ENCODE measurements at places on chromosomes 3 and 15. TPM values are rescaled to one million over a fixed set of nuclear protein-coding genes. Genes with fewer than 3 reads are reported as not detected.

GRCh38 chr3:115651599-115651998, 28.3 kb downstream of the GAP43 start:
- no peak for DNase-seq

DNA sequence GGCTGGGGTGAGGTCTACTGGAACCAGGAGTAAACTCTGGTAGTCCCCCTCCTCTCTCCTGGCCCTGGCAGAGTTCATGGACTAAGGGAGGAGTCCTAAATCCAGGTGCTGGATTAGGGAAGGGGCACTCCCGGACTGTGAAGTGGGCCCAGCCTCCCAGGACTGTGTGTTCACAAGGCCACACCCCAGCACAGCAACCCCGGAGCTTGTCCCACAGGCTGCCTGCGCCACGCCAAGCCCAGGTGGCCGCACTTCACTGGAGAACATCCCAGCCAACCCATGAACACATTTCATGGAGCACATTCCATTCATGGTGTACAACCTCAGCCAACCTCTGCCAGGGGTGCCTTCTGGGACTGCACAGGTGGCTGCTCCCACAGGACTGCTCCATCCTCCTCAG, 8.2 kb downstream of the ARPIN start:
- no peak for DNase-seq

DNA sequence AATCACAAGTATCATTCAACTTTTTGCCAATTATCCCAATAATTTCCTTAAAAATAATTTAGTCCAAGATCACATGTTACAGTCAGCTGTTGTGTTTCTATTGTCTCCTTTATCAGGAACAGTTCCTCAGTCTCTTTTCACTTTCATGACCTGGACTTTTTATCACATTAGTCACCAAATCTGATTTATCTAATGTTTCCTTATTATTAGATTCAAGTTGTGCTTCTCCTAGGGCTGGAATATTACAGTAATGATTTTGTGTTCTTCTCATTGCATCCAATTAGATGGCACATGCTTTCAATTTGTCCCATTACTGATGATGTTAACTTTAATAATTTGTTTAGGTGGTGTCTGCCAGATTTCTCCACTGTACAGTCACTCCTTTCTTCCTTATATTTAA, 66.3 kb upstream of the DCBLD2 start:
- no peak for DNase-seq

GRCh38 chr3:188437926-188438325, 284.0 kb downstream of the LPP start:
- peak; percentile 34 for DNase-seq

Gene TMEM62
- total RNA-seq = 18.6 TPM

- DNase-seq = no peak
These were observed 448.0 kb upstream of the NECTIN3 start for GRCh38 chr3:110623571-110623970.

- no peak for DNase-seq
These were observed 56.8 kb upstream of the TFRC start for GRCh38 chr3:196138482-196139254.

GRCh38 chr3:52395503-52395865, 49.4 kb downstream of the SEMA3G start:
- DNase-seq = no peak

Gene GABPB1
- total RNA-seq = 75.3 TPM

- DNase-seq = no peak
These were observed 356.5 kb downstream of the ZIC4 start for GRCh38 chr3:147049821-147050220.

DNA sequence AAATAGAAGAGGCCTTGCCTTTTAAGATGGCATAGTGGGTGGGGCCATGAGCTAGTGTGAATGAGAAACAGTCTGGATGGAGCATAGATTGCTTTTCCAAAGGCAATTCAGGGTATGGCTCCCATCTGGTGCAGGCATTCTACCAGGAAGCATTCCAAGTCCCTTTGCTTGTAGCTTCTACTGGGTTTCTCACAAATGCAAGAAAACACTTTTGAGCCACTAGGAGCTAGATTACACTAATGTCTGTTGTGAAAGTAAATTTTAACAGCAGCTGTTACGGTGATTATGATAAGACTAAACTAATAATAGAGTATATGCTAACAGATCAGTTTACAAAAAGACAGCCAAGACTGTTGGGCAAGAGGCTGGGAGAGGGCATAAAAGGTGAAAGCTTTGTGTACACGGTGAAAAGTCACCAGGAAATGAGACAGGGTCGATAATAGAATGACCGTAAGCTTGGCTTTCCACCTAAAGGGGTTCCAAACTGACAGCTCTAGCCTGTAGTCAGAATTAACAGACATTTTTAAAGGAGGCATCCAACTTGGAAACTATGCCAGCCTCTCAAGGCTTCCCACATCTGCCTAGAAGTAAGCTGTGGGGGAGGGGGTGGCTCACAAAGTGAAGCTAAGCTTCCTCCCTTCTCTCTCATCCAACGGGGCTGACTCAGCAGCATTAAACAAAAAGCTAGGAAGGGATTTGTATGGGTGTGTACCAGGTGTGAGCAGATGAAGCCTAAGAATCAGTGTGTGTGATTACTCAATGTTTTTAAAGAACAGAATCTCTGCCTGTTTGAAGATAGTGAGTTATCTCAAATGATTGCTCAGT, 61.1 kb upstream of the GPD1L start:
- peak; percentile 9 for DNase-seq

DNA sequence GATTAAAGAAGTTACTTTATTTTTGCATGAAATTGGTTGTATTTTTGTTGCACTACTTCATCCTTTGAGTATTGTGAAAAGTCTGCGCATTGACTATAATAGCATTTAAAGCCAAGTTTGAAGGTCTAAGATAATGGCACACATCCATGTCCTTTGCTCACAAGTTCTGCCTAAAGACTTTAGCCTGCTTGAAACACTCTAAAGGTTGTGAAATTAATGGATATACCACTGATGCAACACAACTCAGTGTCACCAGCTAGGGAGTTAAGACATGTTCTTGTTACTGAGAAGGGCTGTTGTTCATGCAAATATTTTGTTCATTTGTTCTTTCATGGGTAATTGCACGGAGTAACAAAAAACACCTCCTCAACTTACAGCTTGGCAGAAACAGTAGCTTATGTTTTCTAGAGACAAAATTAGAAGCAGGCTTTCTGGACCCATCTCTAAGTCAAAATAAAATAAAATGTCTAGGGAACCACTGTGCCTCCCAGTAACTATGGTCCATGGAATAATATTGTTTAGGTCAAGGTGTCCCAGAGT, 83.9 kb downstream of the PPARG start:
- no peak for DNase-seq

- no peak for DNase-seq
These were observed 31.3 kb downstream of the CCDC13 start for GRCh38 chr3:42741796-42742195.
